ENCODE measurements at places on chromosomes 1 and 21.

DNA sequence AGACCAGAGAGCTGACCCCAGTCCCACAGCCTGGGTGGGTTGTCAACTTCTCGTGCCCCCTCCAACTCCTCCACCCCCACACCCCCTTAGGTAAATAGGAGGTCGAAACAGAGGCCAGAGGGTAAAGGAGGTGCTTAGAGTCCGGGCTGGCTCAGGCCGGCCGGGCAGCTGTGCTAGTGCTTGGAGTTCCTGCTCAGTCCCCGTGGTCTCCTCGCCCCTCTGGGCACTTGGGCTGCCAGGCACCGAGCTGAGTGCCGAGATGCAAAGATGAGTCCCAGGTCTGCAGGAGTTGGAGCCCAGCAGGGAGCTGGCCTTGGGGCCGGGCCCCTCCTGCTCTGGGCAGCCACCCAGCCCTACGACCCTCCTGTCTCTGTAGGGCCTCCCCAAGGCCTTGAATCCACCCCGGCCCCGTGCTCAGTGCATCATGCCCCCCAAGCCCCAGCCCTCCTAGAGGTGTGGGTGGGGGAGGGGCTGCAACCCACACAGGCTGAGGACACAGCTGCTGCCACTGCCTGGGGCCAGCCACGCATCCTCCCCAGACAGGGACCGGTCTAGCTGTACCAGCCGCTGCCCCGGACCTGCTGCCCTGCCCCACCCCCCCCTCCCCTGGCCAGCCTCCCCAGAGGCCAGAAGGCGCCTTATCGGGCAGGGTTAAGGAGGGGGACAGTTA is 1.9 kb downstream of the SMIM1 start:
- no peak for DNase-seq

GRCh38 chr1:32180186-32181060 is 948 bp downstream of the TXLNA start:
- peak; percentile 23 for DNase-seq

- DNase-seq = peak; percentile 13
These were observed 780 bp downstream of the YTHDF2 start for GRCh38 chr1:28737307-28738132.

GRCh38 chr1:59178339-59179187 is 118.3 kb upstream of the FGGY start:
- no peak for DNase-seq

GRCh38 chr21:46051379-46051770 is 46.5 kb upstream of the COL6A2 start:
- no peak for DNase-seq

DNA sequence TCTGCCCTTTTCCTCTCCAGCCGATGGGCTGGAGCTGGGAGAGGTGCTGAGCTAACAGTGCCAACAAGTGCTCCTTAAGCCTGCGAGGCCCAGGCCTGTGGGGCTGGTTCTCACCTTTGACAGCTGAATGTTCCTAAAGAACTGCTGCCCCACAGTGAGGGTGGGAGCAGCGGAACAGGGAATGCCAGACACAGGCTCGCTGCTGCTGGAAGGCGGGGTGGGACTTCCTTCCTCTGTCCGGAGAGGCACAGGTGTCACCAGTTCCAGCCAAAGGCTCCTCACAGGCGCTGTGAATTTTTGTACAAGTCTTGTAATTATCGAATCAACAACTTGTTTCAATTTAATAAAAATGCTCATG is 47.1 kb downstream of the COQ8A start:
- DNase-seq = no peak

DNA sequence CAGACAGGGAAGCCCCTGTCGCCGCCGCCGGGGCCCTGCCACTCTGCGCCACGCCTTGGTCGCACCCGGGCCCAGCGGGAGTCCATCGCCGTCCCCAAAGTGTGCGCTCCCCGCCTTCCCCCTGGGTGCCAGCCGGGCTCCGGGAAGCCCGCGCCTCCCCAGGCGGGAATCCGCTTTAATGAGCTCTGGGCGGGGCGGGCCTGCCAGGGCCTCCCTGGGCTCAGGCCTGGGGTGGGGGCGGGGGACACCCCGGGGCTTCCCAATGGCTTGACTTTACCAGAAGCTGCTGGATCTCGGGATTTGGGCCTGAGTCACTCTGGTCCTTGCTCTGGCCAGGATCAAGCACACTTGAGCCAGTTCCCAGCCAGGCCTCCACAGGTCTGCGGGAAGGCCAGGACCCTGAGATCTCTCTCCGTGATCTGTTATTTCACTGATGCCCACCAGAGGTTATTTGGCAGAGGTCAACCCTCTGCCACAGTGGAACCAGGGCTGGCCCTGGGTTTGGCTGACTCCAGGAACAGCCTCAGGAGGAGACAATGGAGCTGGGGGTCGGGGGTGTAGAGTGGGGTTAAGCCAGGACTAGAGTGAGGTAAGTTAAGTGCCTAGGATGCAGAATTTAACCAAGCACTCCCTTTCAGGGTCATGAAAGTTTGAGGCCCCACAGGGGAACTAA is 178.4 kb upstream of the EDN2 start:
- no peak for DNase-seq

- DNase-seq = no peak
These were observed at the start of gene TNFRSF4 for GRCh38 chr1:1213345-1214265. TSS of gene TNFRSF4 (minus strand) at chr1:1214153. CDS start at chr1:1214127, 26 bp downstream.

GRCh38 chr1:167689567-167689920 is 32.2 kb upstream of the MPZL1 start:
- DNase-seq = no peak
